H1 (cell line): ENCODE measurements at places on chromosomes 5 and 9. TPM values are rescaled to one million over a fixed set of nuclear protein-coding genes. Genes with fewer than 3 reads are reported as not detected.
A peak's percentile ranks its signal among the peaks of the same experiment; 100 is the strongest.

The SARDH gene
- total RNA-seq, result 7.3 and 7.4 TPM in 2 replicates

The ANGPTL2 gene
- total RNA-seq, result 10.6 and 10.7 TPM in 2 replicates

The CDC25C gene
- 20.8 and 23.2 TPM in 2 replicates for total RNA-seq

The GAS1 gene
- total RNA-seq, result 5.1 and 5.7 TPM in 2 replicates

- no peak for DNase-seq
- H3K4me3 ChIP-seq, result no peak overlapping the region
- H3K27ac ChIP-seq, result no peak overlapping the region
- peaks cover 1% of the 10 kb centered on the region for H3K27me3 ChIP-seq
Measured at GRCh38 chr5:112684121-112684520, 53.6 kb upstream of the APC start.

DNA sequence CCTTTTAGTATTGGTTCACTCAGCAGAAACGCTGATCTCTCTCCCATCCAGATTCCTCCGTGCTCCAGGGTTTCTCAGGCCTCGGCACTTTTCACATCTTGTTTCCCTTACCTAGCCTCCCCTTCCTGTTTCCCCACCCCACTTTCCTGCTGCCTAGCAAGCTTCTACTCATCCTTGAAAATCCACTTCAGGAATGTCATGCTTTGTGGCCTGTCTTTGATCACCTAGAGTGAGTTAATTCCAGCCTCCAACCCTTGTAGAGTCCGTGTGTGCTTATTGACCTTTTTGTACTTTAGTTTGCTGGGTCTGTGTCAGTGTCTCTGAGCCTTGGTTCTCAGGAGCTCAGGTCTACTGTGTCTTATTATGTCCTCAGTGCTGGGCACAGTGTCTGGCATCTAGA lies 116.6 kb downstream of the AOPEP start:
- no peaks in the 10 kb centered on the region for H3K36me3 ChIP-seq
- no peaks in the 10 kb centered on the region for H3K27me3 ChIP-seq
- DNase-seq, result peak; percentile 31
- no peak overlapping the region for H3K27ac ChIP-seq

GRCh38 chr9:108188976-108189375 lies 666.8 kb downstream of the ACTL7B start:
- no peaks in the 10 kb centered on the region; the same call in 1 of the 2 replicates for H3K4me1 ChIP-seq
- no peak for DNase-seq
- no peaks in the 10 kb centered on the region for H3K36me3 ChIP-seq
- no peak overlapping the region for H3K4me3 ChIP-seq

GRCh38 chr5:154369682-154370081 lies 76.1 kb upstream of the SAP30L start:
- no peak overlapping the region for H3K27ac ChIP-seq
- no peak overlapping the region for H3K4me3 ChIP-seq
- no peaks in the 10 kb centered on the region for H3K36me3 ChIP-seq
- H3K27me3 ChIP-seq, result no peaks in the 10 kb centered on the region
- peaks cover 6% of the 10 kb centered on the region; the same call in 1 of the 2 replicates for H3K4me1 ChIP-seq

GRCh38 chr9:31119890-31120454 lies 1264.5 kb upstream of the ACO1 start:
- peak; percentile 13 for DNase-seq
- no peak overlapping the region for H3K4me3 ChIP-seq
- H3K36me3 ChIP-seq, result no peaks in the 10 kb centered on the region
- H3K27me3 ChIP-seq, result no peaks in the 10 kb centered on the region
- no peak overlapping the region for H3K27ac ChIP-seq

GRCh38 chr5:151643388-151643787 lies 43.3 kb downstream of the SPARC start:
- no peak for DNase-seq
- H3K4me1 ChIP-seq, result no peaks in the 10 kb centered on the region
- H3K36me3 ChIP-seq, result no peaks in the 10 kb centered on the region
- H3K27me3 ChIP-seq, result no peaks in the 10 kb centered on the region
- H3K4me3 ChIP-seq, result no peak overlapping the region
